ENCODE measurements at places on chromosomes 6 and 20.

DNA sequence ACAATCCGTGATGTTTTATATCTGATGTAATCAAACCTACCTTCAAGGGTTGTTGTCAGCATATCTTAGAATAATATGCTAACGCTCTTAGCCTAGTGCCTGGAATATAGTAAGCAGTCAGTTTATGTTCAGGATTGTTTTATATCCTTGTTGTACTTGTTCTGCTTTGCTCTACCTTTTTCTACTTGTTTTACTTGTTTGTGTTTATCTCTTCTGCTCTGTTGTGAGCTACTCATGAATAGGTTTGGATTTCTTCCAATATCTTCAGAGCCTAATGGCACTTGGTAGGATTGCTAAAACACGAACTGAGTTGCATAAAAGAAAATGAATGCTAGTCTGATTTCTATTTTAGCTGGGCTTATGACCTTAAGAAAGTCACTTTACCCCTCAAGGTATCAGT, 40.1 kb downstream of the DNAH8 start:
- no peak for DNase-seq

DNA sequence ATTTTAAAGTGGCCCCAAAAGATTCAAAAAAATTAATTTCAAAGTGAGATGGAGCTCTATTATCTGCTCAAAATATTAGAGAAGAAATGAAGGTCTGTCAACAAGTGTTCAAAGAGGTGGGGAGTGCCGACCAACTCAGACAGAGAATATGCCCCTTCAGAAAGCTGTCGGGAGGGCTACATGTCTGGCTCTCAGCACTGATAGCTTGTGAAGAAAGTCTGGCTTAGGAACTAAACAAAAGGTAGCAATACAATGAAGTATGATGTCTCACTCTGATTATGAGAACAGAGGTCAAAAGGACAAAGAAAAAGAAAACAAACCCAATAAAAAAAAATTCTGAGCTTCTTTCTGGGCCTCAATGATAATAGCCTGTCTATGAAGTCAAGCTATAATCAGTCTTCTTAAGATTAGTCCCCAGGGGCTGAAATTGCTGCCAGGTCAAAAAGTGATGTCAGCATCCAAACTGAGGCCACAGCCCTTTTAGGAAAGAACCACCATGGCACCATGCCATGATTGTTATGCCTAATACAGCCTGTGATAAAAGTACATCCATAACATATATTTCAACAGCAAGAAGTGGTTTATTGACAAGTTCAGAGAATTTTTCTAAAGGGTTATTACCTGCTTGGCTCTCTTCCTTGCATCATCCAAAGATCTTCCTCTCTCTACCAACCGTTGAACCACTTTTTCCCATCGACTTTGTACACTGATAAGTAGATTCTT, 150.9 kb downstream of the DST start:
- DNase-seq = no peak

GRCh38 chr6:90484903-90485302, 102.0 kb downstream of the MAP3K7 start:
- DNase-seq = no peak

GRCh38 chr20:23125159-23125558, 39.0 kb upstream of the CD93 start:
- DNase-seq = no peak

GRCh38 chr6:10759312-10759839, 11.8 kb downstream of the TMEM14B start:
- DNase-seq = no peak

DNA sequence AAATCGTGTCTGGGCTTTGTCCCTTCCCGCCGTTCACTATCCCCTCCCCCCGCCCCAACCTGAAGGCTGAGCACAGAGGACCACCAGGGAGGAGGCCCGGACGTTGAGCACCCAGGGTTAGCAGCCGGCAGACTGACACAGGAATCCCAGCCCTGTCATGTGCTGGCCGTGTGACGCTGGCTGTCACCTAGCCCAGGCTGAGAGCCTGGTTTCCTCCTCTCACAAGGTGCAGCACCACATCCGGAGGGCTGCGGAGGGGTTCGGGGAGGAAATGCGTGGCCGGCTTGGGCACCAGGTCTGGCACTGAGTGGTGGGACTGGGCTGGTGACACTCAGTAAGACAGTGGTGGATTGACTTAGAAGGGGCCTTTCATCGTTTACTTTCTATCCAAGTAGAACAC, 4.6 kb upstream of the LSM14B start:
- peak; percentile 60 for DNase-seq

GRCh38 chr6:14664621-14665315, 547.2 kb downstream of the CD83 start:
- no peak for DNase-seq

GRCh38 chr6:11828262-11828870, 49.8 kb upstream of the ADTRP start:
- DNase-seq = no peak

- no peak for DNase-seq
These were observed 34.9 kb downstream of the SLC22A23 start for GRCh38 chr6:3421791-3422434.

GRCh38 chr6:150177259-150177951, 34.6 kb downstream of the PPP1R14C start:
- no peak for DNase-seq

DNA sequence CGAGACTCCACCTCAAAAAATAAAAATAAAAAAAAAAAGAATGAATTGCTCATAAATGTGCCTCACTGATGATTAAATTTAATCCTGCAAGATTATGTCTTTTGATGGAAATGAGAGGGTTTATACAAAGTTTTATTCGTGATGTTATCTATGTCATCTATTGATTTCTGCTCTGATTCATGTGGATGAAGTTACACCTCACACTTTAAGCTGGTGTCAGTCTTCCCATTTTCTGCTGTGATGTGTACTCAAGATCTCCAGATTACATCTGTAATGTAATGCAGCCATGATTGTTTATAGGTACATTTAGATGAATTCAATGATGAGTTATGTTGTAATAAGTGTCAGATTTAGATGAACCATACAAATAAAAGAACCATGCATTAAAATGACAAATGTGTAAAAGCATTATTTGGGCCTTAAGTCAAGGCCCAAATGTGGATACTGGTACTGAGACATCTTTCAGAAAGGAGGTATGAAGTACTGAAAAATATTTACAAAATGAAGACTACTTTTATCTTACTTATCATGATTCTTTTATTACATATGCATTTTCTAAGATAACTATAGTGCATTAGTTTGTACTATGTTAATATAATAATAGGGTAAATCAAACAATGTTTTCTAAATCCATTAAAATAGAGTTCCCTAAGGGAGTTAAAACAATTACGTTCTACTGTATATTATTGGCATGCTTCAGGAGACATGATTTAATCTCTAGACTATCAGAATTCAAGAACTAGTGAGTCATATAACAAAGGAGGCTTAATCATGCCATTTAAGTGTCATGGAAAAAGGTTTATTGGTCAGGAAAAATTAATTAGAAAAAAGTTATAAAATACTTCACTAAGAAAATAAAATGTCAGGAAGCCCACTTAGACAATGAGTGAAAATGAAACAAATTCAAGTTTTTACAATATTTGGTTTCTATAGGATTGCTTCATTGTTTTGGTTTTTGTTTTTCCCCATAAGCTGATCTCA, 34.5 kb downstream of the HCRTR2 start:
- no peak for DNase-seq

- DNase-seq = no peak
These were observed 570.0 kb downstream of the MMUT start for GRCh38 chr6:48893048-48893447.

DNA sequence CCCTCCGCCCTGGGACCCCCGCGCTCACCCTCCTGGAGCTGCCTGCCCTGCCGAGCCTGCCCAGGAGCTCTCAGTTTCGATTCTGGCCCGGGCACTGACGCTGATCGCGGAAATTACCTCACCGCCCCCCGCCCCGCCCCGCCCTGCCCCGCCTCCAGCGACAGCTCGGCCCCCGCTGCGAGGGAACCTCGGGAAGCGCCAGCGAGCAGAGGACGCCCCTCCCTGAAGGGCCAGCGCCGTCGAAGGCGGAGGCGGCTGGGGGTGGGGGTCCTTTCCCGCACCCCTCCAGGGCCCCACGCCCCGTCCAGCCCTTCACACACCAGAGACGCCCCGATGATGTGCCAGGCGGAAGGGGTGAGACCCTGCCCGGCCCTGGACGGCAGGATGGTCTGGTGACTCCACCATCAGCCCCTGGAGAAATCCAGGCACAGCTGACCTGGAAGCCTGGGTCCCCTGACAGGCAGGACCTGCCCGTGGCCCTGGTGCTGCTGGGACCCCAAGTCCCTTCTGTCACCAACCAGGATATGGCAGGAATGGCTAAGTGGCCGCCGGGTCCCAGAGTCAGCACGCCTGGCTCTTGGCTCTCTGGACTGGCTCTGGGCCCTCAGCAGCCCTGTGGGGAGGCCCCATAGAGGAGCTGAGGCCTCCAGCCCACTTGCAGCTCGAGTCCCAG, at the start of gene HELZ2:
Gene HELZ2, minus strand, starts transcription at position 84 of the 673 bp plus-strand sequence. CDS start 1,854 bp downstream, outside the sequence.
- DNase-seq = peak; percentile 43

DNA sequence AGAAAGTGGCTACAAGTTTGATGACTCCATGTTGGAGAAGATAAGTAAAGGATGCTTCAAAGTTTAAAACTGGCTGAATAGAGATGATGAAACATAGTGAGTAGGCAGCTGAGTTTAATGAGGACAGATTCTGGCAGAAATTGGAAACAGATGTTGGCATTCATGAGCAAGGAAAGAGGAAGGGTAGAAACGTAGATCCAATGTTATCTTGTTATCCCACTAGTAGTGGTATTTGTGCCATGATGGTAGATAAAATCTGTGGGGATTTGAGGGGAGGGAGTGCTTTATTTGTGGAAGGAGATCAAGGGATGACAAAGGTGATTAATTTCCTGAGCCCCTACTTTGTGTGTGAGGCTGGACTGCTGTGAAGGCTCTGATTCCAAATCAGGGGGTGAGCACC, 69.5 kb downstream of the MRAP2 start:
- DNase-seq = no peak

GRCh38 chr6:136587527-136587926, 37.3 kb upstream of the MAP7 start:
- DNase-seq = no peak

GRCh38 chr6:132252113-132252512, 149.2 kb downstream of the MOXD1 start:
- DNase-seq = no peak

DNA sequence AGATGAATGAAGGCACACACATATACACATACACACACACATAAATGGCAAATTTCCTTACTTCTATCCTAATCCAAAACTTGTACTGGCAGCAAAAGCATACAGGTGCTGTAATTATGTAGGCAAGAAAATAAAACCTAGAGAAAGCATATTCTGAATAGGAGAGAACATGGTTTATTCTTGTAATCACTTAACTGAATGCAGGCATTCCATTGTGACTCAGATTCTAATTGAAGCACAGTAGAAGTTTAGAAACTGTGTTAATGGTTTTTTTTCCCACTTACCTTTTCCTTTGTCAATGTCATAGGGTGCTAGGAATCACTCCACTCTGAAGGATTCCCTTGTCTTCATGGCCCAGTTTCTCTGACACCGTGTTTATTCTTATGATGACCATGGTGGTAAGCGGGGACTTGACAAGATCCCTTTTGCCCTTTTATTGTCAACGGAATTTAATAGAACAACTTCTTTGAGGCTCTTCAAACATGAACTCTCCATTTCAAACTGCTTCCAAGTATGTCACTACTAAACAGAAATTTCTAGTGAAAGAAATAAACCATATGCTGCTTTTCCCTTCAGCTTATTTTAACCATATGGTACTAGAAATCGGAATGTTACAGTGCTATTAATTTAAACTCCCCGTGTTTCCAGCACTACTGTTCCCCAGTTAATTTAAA, 164.2 kb downstream of the OGFRL1 start:
- no peak for DNase-seq

GRCh38 chr6:30615958-30616810, 859 bp downstream of the PPP1R10 start:
- no peak for DNase-seq

DNA sequence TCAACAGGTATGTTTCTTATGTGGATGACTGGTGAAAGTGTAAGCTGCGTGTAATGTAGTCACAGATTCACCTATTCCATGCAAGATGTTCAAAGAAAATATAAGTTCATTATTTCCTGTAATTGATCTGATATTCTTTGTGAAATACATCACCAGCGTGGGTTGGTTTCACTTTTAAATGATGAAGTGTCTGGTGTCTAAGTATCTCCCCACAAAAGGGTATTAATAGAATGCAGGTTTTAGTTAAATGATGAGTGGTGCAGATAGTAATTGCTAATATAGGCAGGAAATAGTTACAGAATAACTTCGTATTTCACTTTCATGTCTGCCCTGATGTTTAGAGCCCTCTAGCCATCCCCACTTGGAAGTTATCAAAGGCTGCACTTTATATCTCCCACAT, 22.2 kb downstream of the PGBD1 start:
- DNase-seq = no peak

DNA sequence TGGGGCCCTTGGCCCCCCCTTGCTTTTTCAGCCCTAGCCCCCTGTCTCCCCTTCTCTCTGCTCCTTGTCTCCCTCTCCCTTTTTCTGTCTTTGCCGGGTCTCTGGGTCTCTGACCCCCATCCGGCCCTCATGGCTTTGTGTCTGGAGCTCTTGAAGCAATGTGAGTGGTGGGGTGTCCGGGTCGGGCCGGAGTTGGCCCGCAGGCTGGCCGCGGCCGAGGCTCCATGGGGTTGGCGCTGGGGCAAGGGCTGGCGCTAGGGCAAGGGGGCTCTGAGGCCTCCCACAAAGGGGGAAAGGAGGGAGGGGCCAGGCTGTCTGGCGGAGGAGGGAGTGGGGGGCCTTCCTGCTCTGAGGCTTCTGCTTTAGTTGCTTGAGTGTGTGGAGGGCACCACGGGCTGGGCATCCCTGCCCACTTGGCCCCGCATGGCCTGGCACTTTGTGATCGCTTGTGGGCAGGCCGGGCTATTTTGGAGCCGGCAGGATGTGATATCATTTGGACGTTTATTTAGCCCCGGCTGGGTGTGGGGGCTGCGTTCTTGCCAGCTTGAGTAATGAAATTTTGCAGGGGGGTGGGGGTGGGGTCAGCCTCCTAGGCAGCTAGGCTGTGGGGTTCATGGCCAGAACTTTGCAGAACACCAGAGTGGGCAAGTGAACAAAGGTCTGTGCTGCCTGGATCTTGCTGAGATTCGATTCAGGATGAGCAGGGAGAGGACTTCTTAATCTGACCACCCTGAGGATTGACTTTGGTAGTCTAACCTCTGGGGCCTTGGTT, 78.7 kb upstream of the MYL9 start:
- DNase-seq = no peak

- no peak for DNase-seq
These were observed 44.2 kb upstream of the SLC9A8 start for GRCh38 chr20:49768204-49769047.

DNA sequence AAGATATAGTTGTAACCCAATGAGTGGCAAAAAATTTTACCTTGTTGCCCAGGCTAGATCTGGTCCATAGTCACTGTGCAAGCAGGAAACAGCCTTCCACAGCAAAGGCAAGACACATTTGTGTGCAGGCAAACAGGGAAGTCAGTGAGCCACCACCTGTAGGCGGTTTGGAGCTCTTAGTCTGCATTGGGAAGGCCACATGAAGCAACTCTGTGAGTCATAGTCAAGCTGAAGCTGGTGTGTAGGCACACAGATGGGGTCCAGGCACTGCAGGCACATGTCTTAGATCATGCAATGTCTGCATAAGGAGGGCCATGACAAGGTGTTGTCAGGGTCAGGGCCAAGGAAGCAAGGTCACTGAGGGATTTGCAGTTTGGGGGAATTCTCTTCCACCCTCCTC, 543.2 kb upstream of the EPHA7 start:
- no peak for DNase-seq

- no peak for DNase-seq
These were observed 47.7 kb upstream of the DACT2 start for GRCh38 chr6:168367285-168367751.
